DND-41 (cell line): ENCODE measurements at places on chromosomes 6 and 20.

- DNase-seq, result no peak
Observed at GRCh38 chr20:13102237-13102636, 93.5 kb downstream of the SPTLC3 start.

DNA sequence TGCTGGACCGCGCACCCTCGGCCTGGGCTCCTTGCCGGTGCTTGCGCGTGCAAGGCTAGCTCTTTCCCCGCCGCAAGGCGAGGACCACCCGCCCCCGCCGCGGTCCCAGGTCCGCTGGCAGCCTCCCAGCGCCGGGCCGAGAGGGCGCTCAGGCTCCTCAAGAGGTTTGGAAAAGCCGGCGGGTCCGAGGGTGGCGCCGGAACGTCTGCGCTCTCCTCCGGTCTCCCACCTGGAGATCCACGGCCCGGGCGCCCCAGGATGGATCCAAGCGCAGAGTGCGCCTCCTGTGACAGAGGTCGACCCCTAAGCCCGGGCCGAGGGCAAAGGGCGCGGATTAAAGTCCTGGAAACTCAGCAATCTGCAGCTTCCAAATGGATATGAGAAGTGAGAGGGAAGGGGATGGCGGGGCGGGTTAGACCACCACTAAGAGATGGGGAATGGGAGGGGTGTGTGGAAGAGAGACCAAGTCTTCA is 575 bp upstream of the MICAL1 start:
- no peak for DNase-seq

- no peak for DNase-seq
Observed at GRCh38 chr6:149991838-149992237, 28.1 kb downstream of the ULBP1 start.

- no peak for DNase-seq
Observed at GRCh38 chr20:57396984-57397692, 5.9 kb downstream of the RBM38 start.

- DNase-seq, result peak; percentile 70
Observed at GRCh38 chr6:143060354-143060805, 309 bp upstream of the AIG1 start.

DNA sequence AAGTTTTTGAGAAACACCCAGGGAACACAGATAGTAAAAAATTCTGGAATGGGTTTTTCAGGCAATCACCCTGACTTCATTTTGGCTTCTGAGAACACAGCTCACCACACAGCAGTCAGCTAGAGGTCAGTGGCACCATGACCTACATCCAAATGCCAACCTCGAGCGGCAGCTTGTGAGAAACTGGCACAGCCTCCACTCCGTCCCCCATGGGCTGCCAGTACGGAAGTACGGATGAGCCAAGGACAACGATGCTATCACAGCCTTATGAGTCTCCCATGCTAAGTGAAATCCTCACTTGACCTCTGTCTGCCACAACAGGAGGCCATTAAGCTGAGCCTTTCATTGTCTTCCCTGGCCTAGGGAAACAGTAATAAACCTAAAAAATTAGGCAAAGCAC is 32.0 kb downstream of the KIF16B start:
- DNase-seq, result no peak

DNA sequence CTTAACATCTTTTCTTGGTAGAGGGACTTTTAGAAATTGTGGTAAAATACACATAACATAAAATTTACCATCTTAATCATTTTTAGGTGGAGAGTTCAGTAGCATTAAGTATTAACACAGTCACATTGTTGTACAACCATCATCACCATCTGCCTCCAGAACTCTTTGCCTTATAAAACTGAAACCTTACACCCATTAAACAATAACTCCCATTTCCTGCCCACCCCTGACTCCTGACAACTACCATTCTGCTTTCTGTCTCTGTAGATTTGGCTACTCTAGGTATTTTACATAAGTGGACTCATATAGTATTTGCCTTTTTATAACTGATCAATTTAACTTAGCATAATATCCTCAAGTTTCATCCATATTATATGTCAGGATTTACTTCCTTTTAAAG is 88.7 kb downstream of the ZHX3 start:
- no peak for DNase-seq

GRCh38 chr6:135871878-135872277 is 20.4 kb downstream of the PDE7B start:
- DNase-seq, result no peak

DNA sequence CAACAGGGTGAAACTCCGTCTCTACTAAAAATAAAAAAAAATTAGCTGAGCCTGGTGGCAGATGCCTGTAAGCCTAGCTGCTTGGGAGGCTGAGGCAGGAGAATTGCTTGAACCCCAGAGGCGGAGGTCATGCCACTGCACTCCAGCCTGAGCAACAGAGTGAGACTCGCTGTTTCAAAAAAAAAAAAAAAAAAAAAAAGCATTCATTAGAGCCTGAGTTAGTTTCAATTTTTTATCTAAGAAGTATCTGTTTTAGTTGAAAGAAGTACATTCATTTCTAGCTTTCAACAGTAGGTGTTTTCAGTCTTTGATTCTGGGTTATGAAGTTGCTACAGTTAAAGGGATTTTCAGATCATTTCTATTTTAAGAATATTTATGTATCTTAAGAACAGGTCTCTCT is 42.2 kb downstream of the ZNF292 start:
- DNase-seq, result no peak

- no peak for DNase-seq
Observed at GRCh38 chr6:8707369-8707768, 272.0 kb upstream of the SLC35B3 start.
